Activated CD4-positive, CD25-positive, alpha-beta regulatory T cell treated with anti-CD3 and anti-CD28 coated beads, Interleukin-2, amount 50 U/mL, for 24 hours (primary cell): ENCODE measurements at places on chromosomes 11 and 22.
A peak's percentile ranks its signal among the peaks of the same experiment; 100 is the strongest.

DNA sequence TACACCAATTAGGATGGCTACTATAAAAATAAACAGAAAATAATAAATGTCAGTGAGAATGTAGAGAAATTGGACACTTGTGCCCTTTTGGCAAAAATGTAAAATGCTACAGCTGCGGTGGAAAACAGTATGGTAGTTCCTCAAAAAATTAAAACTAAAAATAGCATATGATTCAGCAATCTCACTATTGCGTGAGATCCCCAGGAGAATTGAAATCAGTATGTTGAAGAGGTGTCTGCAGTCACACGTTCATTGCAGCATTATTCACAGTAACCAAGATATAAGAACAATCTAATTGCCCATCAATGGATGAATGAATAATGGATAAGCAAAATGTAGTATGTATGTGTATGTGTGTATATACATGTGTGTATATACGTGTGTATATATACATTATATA is 6.8 kb downstream of the OR52N2 start:
- ATAC-seq: no peak

GRCh38 chr11:59164028-59164427 is 7.9 kb upstream of the DTX4 start:
- ATAC-seq: no peak

GRCh38 chr22:43744700-43745410 is 67.2 kb downstream of the EFCAB6 start:
- ATAC-seq: no peak

DNA sequence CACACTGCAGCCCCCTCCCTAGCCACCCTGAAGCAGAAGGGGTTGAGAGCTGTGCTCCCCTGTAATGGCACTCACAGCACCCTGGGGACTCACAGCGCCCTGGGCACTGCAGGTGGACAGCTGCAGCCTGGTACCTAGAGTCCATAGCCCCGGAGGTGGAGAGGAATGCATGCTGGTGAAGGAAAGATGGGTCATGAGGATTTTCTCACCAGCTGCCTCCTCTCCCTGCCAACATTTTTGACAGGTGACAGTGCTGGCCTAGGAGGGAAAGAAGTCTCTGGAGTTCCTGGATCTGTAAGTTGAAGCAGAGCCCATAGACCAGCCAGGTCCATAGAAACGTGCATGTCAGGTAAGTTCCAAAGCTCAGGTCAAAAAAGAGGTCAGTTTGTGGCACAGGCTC is 330.5 kb downstream of the TENM4 start:
- ATAC-seq: no peak

GRCh38 chr22:27378995-27379394 is 422.6 kb downstream of the MN1 start:
- no peak for ATAC-seq

- no peak for ATAC-seq
Observed at GRCh38 chr11:5043380-5043779, 2.9 kb upstream of the OR52J3 start.

DNA sequence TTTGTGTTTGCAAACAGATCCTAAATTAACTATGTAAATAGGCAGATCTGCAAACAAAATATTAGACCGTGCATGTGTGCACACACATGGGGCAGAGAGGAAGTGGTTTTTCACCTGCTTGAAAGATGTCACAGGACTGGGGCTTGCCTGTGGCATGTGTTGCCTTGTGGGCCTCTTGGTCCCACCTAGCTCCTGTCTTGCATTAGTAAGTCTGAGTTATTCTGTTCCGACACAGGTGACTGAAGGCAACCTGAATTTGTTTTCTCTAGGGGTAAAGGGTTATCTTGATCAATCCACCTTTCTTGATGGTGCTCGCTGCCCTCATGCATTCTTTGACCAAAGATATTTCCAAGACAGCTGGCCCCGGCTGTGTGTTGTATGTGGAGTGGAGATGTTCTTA is 667.5 kb downstream of the NTM start:
- no peak for ATAC-seq

DNA sequence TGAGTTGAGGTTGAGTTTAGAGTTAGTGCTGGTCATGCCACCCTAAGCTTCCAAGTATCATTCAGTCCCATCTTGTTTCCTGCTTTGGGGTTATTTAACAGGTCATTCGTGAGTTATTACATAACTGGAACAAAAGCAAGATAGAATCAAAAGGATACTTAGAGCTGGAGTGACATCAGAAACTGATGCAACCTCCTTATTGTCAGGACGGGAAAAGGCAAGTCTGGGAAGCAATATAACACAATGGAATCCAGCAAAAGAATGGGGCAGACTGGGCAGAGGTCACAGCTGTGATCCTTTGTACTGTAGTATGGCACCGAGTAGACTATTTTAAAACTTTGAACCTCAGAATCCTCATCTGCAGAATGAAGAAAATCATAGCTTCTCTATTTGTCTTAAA is 4.4 kb upstream of the PRSS23 start:
- ATAC-seq: no peak

DNA sequence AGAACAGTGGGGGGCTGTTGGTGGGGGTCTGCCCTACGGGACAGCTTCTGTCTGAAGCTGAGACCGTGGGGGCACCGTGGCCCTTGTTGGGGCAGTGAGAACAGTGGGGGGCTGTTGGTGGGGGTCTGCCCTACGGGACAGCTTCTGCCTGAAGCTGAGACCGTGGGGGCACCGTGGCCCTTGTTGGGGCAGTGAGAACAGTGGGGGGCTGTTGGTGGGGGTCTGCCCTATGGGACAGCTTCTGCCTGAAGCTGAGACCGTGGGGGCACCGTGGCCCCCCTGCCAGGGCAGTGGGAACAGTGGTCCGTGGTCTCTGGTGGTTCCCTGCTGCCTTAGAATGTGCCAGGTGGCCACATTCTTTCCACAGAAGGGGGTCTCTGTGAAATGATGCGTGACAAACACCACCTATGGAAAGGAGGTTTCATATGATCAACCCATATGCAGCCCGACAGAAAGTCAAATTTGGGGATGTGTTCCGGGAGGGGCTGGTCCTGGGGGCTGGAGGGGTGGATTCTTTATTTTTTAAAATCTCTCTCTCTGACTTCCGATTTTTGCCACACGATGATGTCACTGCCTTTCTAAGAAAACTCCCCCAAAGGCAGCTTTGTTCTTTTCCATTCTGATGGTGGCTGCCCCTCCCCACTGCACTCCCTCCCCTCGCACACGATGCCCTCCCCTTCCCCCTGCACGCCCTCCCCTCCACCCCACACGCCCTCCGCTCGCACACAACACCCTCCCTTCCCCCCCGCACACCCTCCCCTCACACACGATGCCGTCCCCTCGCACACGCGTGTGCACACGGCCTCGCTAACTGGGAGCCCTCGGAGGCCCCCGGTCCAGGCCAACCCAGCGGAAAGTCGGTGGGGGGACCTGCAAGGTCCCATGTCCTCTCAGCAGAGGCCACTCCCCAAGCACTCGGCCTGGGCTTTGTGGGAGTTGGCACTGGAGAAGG is 1186.5 kb downstream of the BRD1 start:
- ATAC-seq: no peak

DNA sequence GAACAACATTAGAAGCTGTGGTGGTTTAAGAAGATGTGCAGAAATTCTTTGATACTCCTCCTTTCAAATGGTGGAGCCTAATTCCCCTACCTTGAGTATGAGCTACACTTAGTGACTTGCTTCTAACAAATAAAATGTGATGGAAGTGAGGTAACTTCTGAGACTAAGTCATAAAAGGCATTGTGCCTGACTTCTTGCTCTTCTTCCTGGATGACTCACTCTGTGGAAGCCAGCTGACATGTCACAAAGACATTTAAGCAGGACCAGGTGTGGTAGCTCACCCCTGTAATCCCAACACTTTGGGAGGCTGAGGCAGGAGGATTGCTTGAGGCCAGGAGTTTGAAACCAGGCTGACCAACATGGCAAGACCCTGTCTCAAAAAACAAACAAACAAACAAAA is 3.9 kb upstream of the PLA2G3 start:
- peak; percentile 71 for ATAC-seq

- ATAC-seq: no peak
Observed at GRCh38 chr22:48844056-48844675, 983.5 kb downstream of the BRD1 start.

- ATAC-seq: peak; percentile 83
Observed at GRCh38 chr11:74086242-74086884, 77.5 kb upstream of the UCP3 start.

DNA sequence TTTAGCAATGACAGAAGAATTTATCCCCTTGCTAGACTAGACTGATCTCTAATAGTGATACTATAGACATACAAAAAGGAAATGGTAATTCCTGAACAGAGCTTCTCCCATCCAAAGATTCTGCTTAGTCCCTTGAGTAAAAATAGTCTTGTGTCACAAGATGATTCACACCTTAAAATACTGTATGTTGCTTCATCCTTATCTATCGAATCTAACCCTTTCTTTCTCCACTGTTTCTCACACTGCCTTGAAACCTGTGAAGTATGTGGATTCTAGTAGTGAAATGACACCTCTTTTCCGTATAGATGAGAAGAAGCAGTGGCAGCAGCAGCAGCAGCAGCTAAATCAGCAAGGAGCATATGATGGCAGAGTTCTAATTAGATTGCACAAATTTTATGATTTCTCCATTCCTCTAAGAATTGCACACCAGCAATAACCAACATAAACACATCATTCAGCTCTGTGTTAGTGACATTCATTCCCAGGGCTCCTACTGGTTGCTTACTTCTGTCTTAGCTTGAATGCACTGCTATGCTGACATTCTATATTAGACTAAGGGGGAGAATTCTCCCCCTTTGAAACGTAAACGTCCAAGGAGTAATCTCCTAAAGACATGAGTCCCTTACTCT is 14.6 kb downstream of the KCNA4 start:
- no peak for ATAC-seq

DNA sequence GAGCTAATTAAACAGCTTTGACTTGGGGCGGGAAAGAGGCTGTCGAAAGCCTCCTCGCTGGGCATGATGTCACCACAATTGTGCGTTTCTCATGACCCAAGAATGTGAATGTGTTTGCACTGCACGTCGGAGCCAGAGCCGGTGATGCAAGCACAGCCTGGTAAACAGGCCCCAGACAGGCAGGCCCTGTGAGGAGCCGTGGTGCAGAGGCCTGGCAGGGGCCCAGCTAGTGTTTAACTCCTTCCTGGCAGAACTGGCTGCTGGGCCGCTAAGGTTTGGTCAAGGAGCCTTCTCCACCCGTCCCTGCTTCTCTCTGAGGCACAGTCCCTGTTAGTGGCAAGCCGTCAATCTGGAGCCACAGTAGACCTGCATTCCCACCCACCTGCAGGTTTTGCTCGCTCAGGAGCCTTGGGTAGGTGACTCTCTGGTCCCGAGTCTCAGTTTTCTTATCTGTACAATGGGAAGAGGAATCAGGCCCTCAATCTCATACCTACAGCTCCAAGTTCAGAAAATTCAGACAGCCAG is 25.4 kb upstream of the SMTN start:
- no peak for ATAC-seq

- no peak for ATAC-seq
Observed at GRCh38 chr11:31813391-31814175, 2.5 kb upstream of the PAX6 start.

DNA sequence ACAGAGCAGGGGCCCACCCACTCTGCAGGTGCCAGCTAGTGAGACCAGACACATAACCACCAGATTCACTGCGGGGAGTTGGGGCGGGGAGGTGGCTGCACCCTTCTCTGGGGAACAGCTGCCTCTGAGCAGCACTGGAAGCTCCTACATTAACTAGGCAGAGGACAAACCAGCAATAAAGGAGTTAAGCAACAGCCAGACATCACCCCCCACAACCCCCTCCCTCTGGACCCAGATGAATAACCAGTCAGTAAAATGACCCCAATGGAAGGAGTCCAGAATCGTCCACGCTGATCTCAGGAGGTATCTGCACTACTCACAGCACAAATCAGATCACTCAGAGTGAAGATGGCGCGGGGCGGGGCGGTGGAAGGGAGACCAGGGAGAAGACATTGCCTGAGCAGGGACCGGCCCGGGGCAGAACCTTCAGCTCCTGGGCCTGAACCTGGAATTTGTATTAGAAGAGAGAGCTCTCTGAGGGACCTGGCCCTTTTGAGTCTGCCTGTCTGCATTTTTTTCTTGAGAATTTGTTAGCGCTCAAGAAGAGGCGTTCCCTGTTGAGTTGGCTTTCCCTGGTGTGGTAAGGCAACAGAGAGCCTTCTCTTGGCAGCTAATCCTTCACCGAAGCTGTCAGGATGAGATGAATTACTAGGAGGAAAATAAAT is 125.5 kb upstream of the NCAM1 start:
- no peak for ATAC-seq

DNA sequence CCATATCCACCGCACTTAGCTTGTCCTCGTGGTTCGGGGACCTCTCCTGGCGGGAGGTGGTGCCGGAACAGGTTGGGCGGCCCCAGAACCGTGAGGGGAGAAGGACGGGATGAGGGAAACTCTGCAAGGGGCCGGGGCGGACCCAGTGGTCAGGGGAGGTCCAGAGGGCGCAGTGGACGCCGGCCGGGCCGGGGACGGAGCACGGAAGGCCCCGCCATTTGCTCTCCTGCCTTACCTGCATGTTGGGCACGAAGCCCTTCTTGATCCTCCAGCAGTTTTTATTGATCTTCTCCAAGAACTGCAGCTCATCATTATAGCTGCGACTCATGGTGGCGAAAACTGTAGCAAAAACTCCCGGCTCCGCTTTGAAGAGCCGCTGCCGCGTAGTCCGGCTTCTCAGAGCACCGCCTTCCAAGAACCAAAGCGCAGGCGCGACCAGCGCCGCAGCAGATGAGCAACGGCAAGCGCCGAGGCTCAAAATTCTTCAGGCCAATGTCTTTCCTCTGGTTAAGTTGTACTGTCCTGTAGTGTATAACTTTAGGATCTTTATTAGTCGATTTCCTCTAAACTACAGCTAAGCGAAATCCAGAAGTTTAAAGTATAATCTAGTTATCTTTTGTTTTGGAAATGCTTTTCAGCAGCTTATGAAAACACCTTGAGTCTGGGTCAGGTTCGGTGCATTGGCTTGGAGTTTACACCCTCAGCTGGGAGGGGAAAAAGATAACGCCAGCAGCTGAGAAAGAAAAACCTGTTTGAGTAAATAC is at the start of gene RTCB:
Gene RTCB, minus strand, starts transcription at position 419 of the 764 bp plus-strand sequence. Its CDS starts 91 bp downstream, at position 328.
- peak; percentile 75 for ATAC-seq

DNA sequence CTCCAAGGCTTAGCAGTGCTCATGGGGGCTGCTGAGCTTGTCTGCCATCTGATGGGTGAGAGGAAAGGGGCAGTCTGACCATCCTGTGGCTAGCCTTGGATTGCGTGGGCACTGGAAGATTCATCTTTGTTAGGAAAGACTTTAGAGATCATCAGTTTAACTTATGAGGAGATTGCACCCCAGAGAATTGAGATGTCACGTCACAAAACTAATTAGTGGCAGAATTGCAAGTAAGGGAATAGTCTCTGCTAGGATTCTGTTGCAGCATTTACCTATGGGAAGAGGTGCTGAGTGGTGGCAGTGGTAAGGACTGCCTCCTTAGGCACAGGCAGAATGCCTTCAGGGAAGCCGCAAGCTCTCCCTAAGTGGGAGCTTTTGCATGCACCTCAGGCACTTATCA is 42.8 kb upstream of the HSPA8 start:
- ATAC-seq: no peak

GRCh38 chr11:130068986-130069658 is 572 bp upstream of the APLP2 start:
- peak; percentile 47 for ATAC-seq

DNA sequence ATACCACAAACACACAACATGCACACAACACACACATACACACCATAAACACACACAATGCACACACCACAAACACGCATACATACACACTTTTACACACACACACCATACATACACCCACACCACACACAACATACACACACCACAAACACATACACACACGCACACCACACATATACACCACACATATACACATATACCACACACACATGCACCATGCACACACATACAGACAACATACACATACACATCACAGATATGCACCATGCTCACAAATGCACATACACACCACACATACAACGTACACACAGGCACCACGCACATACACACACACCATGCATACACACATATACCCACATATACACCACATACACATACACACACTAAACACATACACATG is 11.7 kb upstream of the B4GALNT4 start:
- ATAC-seq: no peak
